ENCODE measurements at places on chromosomes 12 and 14.

GRCh38 chr14:92846162-92846897 lies 52.2 kb downstream of the GOLGA5 start:
- DNase-seq: peak; percentile 32

DNA sequence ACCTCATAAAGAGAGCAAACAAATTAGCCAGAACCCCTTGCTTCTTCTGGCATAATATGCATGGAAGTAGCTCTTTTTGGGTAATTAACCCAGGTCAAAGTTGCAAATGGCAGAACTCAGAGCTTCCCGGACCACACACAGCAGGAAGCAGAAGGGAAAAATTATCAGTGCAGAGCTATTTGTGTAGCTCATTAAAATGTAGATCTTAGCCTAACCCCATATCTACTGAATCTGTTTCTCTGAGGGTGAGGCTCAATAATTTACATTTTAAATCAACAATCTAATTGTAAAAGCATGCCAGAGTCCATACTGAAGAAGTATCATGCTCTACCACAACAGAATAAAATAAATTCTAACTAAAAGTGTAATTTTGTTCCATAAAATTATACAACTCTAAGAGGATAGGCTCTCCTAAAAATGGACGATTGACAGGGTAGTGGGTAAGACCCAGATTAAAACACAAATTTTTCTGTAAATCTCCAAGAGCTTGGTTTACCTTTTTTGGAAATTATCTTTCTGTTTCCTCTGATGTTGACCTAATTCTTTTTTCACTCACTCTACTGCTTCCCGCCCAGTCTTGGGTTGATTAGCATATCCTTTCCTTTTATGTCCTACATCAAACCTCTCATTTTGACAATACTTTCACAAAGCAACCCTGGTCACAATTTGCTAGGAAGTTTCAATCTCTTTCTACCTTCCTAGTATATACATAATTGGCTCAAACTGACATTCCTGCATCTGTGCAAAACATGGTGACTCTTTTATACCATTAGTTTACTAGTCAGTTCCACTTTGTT lies 213.3 kb upstream of the SLC16A7 start:
- no peak for DNase-seq

GRCh38 chr12:123094349-123095077 lies 56.4 kb downstream of the PITPNM2 start:
- DNase-seq: no peak

DNA sequence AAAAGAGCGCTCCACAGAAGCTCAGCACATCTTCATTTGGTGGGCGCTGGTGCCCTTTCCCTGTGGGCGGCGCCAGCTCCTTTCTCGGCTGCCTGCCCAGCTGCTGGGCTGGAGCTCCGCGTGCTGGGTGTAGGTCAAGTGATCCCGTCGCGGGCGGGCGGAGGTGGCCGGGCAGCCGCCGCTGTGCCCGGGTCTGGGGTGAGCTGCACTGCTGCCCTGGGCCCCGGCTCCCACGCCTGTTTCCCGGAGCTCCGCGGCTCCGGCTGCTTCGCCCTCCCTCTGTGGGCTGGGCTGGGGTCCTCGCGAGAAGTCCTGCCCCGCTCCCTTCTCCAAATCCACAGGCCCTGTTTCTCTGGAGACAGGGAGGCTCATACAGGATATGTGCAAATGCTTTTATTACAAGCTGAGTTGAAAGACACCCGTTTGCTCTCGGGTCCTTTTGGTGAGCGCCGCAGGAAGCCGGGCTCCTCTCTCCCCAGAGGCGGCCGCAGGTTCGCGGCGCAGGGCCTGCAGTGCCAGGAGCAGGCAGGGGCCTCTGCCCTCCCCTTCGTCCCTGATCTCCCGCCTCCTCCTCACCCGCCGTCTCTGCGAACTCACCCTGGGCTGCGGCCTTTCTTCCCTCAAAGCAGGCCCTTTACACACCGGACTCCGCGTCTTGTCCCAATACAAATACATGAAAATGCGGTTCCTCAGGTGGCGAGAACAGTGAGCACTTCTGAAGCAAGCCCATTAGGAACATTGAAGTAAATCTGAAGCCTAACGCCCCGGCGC lies 67.8 kb upstream of the CAPRIN2 start:
- DNase-seq: peak; percentile 8

DNA sequence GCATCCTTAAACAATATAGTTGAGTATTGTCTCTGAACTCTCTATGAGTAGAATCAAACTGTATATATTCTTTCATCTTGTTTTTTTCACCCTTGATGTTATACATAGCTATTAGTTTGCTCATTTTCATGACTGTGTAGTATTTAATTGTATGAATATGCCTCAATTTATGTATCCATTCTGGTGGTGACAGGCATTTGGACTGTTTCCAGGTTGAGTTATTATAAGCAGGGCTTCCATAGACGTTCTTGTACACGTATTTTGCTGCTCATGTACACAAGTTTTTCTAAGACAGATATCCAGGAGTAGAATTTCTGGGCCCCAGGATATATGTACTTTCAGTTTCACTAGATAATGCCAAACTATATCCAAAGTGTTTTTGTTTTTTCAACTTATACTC lies 211.4 kb downstream of the NTF3 start:
- no peak for DNase-seq

DNA sequence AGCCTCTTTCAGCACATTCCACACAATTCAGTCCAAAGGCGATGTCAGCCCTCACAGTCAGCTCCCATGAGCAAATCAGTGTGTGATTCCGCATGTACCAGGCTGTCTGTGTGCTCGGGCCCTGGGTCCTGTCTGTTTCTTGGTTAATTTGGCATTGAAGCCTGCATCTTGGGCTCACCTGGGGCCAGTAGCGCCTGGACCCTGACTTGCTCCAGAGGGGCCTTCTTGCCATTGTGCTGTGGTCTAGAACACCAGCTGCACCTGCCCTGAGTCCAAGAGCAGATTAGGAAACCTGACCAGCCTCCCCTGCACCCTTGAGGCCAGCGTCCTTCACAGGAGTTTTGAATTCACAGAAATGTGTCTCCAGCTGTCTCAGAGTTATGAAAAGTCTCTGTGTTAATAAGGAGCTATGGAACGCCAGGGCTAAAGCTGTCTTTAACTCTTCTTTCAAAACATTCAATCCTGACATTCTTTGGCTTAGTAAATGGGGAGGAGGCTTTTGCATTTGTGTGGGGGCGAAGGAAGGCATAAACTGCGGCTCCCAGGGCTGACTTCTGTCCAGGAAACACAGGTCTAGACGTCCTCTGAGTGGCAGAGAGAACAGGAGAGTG lies 102.2 kb downstream of the ARF6 start:
- no peak for DNase-seq

GRCh38 chr14:73287071-73287470 lies 49.8 kb downstream of the PAPLN start:
- DNase-seq: no peak

DNA sequence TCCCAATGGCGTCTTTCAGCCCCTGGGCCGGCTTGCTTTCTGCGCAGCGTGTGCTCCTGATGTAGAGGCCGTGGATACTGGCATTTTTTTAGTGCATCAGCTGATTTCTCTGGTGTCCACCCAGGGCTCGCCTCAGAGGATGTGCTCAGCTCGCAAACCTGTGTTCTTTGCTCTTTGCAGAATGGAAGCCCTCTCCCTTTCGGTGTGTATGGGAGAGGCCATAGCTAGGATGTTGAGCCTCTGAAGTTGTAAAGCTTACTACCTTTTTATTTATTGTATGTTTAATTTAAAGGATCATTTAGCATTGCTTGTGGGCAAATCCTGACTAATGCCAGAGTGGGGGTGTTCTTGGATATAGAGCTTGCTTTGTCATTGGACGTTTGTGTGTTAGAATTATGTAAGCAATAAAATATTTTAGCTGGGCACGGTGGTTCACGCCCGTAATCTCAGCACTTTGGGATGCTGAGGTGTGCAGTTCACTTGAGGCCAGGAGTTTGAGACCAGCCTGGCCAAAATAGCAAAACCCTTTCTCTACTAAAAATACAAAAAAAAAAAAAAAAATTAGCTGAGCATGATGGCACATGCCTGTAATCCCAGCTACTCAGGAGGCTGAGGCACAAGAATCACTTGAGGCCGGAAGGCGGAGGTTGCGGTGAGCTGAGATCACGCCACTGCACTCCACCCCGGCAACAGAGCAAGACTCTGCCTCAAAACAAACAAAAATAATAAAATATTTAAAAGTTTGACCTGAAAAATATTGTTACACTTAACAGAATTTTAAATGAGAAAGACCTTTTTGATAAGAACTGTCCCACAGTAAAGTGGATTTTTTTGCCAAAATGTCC lies 52.6 kb upstream of the MMP17 start:
- DNase-seq: no peak

- peak; percentile 0 for DNase-seq
Measured at GRCh38 chr14:28608851-28609828, 157.4 kb upstream of the FOXG1 start.

GRCh38 chr14:26870722-26871617 lies 273.1 kb upstream of the NOVA1 start:
- DNase-seq: no peak

DNA sequence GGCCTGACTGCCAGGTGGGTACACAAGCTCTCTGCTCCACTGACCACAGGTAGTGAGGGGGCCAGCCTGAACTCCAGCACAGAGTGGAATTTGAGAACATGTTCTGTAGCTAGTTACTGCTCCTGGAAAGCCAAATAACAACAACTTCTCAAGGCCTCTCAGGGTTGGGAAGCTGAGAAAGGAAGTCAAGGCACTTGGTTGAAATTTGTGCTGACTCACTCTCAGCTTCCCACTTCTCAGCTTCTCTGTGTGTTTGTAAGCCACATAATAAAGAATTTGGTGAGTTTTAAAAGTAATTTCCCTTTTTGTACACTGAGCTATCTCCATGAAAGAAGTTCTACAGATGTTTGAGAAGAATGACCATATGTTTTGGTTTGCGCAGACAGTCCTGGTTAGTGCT lies 234.9 kb downstream of the KTN1 start:
- DNase-seq: no peak

DNA sequence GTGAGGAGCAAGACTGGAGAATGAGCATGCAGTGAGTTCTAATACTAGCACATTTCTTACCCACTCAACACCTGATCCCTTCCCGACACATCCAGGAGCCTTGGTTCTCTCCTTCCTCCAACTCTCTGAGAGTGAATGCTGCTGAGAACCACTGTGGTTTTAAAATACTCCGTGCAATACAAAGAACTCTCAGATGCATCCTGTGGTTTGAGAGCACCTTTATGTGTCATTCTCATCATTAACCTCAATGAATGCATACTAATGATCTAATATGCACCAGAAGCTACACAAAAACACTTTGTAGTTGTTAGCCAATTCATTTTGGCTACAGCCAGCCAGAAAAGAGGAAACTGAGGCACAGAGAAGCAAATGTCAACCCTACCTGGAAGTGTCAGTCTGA lies 87.6 kb downstream of the GALNT8 start:
- DNase-seq: no peak

DNA sequence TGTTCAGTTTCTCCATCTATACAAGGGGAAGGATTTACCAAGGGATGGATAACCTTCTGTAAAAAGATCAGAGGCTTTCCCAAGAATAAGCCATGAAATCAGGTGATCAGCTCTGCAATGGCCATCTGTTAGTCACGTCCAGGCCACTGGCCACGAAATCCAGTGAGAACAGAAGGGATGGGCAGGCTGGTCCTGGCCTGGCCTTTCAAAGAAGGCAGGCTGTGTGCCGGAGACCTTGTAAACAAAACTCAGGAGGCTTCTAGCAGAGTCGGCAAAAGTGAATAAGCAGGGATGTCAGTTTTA lies 68.5 kb downstream of the RNF34 start:
- no peak for DNase-seq

GRCh38 chr12:50047693-50048250 lies 9.6 kb upstream of the ASIC1 start:
- DNase-seq: no peak

- no peak for DNase-seq
Measured at GRCh38 chr12:7005311-7005710, 13.0 kb downstream of the LPCAT3 start.

GRCh38 chr12:29314416-29314815 lies 66.6 kb downstream of the ERGIC2 start:
- no peak for DNase-seq

GRCh38 chr14:76293923-76294322 lies 82.0 kb upstream of the ESRRB start:
- no peak for DNase-seq

DNA sequence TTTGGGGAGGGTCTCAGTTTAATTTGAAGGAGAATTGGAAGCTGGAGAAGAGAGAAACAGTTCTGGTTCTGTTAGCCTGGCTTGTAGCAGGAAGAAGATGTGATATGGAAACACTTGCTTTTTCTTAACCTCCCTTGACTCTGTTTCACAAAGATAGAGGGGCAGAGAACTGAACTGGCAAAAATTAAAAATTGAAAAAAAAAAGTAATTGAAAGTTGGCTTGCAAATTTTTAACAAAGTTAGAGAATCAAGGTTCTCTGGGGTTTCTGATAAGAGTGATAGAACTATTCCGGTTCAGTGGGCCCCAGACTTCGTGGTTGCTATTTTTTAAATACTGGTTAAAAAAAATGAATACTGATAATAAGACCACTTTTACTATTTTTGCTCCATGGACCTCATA lies 2.8 kb downstream of the CRADD start:
- no peak for DNase-seq

DNA sequence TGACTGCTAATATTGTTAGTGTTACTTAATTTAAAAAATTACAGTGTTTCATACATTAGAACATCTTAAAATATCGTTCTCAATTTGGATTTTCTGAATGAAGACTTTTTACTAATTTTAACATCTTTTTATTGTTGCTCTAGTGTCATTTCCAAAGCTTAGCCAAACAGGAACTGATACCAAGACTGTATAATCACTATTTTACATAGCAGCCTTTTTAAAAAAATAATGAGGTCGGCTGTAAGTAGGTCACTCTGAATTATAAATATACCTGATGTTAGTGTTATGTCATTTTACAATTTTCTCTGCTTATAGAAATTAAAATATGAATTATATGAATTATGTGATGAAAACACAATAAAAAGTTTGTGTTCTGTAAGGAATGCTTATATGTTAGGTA lies 321.5 kb downstream of the TMEM117 start:
- no peak for DNase-seq

- DNase-seq: no peak
Measured at GRCh38 chr12:76318773-76319594, 29.2 kb downstream of the BBS10 start.

- DNase-seq: no peak
Measured at GRCh38 chr14:104284107-104284592, 145.8 kb downstream of the KIF26A start.

DNA sequence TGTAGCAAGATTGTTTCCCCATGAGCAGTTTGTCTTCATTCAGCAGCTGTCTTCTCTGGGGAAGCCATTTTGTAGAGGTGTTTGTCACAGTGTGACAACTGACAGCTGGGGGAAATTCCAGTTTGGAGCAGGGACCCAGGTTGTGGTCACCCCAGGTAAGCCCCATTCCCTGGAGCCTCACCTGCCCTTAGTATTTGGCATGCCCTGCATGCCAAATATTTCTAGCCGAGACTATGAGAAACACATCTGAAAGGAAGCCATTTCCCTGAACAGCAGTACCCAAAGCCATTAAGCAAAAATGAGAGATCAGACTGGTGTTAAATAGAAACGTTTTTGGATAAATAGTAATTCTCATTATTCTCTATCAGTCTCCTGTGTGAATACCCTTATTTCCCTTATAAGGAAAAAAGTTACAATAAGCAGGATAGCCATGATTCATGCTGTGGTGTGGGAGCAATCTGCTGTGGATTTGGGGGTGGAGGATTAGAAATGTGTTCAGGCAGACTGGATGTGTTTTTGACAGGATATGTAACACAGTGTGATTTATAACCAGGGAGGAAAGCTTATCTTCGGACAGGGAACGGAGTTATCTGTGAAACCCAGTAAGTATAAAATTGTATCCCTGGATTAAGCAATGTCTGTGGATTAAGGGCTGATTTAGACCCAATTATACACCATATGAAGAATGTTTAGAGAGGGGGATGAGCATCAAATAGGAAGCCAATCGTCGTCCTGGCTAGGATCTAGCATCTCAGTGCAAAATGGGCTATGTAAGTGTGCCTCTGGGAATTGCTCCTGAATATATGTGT lies 68.9 kb downstream of the DAD1 start:
- no peak for DNase-seq
